Spleen (tissue), 13 donors: ENCODE measurements at places on chromosomes 2 and 18. TPM values are rescaled to one million over a fixed set of nuclear protein-coding genes. Genes with fewer than 3 reads are reported as not detected.

The BIN1 gene
- total RNA-seq, result 60.0 TPM

The INHBB gene
- 0.30 TPM for total RNA-seq

The LOXHD1 gene
- total RNA-seq, result 2.1 TPM

The RAMP1 gene
- 8.2 TPM for total RNA-seq

The ALPG gene
- not detected for total RNA-seq

The TCF23 gene
- total RNA-seq, result 1.8 TPM

The AKAIN1 gene
- total RNA-seq, result not detected

The CNGA3 gene
- not detected for total RNA-seq

The POTEJ gene
- not detected for total RNA-seq

The TP53I3 gene
- total RNA-seq, result 13.3 TPM

The ROCK2 gene
- 71.2 TPM for total RNA-seq

The MSTN gene
- not detected for total RNA-seq

The SLC9A4 gene
- total RNA-seq, result not detected

The ARHGEF4 gene
- 0.43 TPM for total RNA-seq

The CELF4 gene
- 0.79 TPM for total RNA-seq

The ZAP70 gene
- 53.4 TPM for total RNA-seq

The PLA2R1 gene
- 9.1 TPM for total RNA-seq

The IRS1 gene
- 9.7 TPM for total RNA-seq

The C2orf68 gene
- 33.1 TPM for total RNA-seq

The MCEE gene
- total RNA-seq, result 17.5 TPM

The PLEKHA3 gene
- total RNA-seq, result 33.8 TPM

The HAUS1 gene
- 18.0 TPM for total RNA-seq

The AGXT gene
- total RNA-seq, result 4.3 TPM

The TRIM43 gene
- total RNA-seq, result not detected

The SERPINB4 gene
- not detected for total RNA-seq

The NT5DC4 gene
- 3.1 TPM for total RNA-seq

The KCNG2 gene
- total RNA-seq, result 1.6 TPM

The CD207 gene
- total RNA-seq, result not detected

The SLC5A7 gene
- total RNA-seq, result not detected

The B3GNT7 gene
- 10.7 TPM for total RNA-seq

The CHRND gene
- not detected for total RNA-seq

The MGAT4A gene
- 32.1 TPM for total RNA-seq

The CCDC74B gene
- 0.27 TPM for total RNA-seq

The INHA gene
- total RNA-seq, result not detected

The PARD6G gene
- 4.7 TPM for total RNA-seq

The C2orf15 gene
- total RNA-seq, result 0.52 TPM

The PRSS56 gene
- total RNA-seq, result not detected

The SATB2 gene
- total RNA-seq, result 1.9 TPM

The MAP2 gene
- total RNA-seq, result 2.8 TPM

The UGT1A5 gene
- not detected for total RNA-seq

The SRSF7 gene
- 151 TPM for total RNA-seq

The MROH2A gene
- not detected for total RNA-seq

The THUMPD2 gene
- 12.4 TPM for total RNA-seq

The HOXD13 gene
- not detected for total RNA-seq

The C2orf80 gene
- not detected for total RNA-seq

The STAM2 gene
- 41.2 TPM for total RNA-seq

The MC4R gene
- total RNA-seq, result not detected

The GPR55 gene
- 6.0 TPM for total RNA-seq

The ITGB6 gene
- total RNA-seq, result not detected

The ARHGAP25 gene
- 125 TPM for total RNA-seq

The TUBA4B gene
- not detected for total RNA-seq

The OTOS gene
- total RNA-seq, result not detected

The NPPC gene
- not detected for total RNA-seq

The ASB1 gene
- total RNA-seq, result 23.7 TPM
